ENCODE measurements at places on chromosomes 3 and 15.

GRCh38 chr3:9673082-9673481 lies 23.8 kb downstream of the MTMR14 start:
- no peak for DNase-seq

GRCh38 chr15:78080088-78080460 lies 2.6 kb upstream of the TBC1D2B start:
- DNase-seq, result no peak

DNA sequence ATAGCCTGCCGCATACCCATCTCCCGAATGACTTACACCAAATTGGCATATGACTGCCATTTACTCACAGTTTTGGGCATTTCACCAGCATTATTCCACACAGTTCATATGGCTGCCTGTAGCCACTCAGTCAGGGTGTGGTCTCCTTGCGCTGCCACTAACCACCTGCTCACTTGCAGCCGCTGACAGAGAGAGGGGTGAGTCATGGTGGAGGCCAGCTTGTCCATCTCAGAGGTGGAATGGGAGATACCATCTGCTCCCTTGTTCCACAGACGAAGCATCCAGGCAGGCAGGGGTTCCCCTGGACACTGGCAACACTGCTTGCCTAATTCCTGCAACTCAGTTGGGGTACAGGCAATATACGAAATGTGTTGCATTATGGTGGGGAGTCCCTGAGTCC lies 15.6 kb downstream of the CCRL2 start:
- no peak for DNase-seq

- no peak for DNase-seq
These were observed 124.8 kb downstream of the BDH1 start for GRCh38 chr3:197430934-197431333.

DNA sequence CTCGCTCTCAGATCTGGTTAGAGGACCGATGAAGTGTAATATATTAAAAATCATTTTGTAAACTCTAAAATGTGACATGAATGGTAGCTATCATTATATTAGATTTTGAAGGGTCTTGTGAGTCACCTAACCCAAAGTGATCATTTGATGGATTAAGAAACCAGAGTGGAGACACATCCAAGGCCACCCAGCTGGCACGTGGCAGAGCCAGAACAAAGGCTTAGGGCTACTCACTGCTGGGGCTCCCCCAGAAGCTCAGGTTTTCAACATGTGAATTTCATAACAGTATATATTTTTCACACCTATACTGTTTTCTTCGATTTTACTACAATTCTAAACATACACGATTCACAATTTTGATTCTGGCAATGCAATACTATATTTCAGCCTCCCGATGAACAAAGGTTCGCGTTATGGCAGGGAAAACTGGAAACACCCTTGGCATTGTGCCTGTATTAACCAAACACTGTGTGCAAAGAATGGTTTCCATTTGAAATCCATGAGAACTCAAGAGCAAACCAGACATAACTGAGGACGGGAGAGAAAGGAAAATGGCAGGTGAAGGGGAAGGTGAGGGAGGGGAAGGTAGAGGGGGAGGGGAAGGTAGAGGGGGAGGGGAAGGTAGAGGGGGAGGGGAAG lies 88.9 kb downstream of the ADAMTS17 start:
- no peak for DNase-seq

DNA sequence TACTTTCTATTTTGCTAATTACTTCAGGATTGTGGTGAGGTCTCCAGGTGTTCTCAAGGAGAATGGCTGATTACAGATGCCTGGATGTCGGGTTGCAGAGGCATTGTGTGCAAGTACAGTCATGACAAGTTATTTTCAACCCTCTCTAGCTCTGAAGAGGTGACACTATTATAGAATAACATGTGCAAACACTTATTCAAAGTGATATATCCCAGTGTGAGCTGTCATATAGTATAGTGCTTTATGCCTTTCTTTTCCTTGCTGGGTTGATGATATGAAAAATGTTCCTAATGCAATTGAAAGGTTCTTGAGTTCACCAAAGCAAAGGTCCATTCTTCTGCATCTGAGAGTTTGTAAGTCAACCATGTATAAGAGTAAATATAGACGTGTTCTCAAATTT lies 167.2 kb downstream of the SPATA16 start:
- DNase-seq, result no peak

DNA sequence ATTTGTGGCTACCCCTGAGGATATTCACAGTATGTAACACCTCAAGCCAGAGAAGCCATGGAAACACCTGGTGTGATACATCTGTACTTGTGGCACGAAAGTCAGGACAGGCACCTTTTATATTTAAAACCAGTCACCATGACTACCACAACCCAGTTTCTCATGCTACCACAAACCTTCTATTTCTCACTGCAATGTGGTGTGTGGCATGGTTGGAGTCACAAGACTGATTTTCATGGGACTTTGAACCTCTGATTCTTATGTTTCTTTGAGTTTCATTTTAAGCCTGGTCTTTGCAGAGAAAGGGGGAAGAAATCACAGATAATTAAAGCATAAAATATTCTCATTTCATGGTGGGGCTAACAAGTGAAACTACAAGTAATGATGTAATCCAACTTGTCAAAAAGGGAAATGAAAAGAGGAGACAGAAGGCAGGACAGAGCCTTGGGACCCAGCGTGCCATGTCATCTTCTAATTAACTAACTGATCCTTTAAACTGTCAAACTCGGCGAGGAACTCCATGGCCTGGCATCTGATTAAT lies 175.9 kb downstream of the PDZRN3 start:
- no peak for DNase-seq

- peak; percentile 30 for DNase-seq
These were observed 69.2 kb downstream of the RASA2 start for GRCh38 chr3:141556034-141556433.

All from stimulated activated CD4-positive, alpha-beta T cell treated with anti-CD3 and anti-CD28 coated beads, Interleukin-2, amount 100 ng/mL, for 24 hours (primary cell).